ENCODE measurements at places on chromosomes 12 and 14.
A peak's percentile ranks its signal among the peaks of the same experiment; 100 is the strongest.

DNA sequence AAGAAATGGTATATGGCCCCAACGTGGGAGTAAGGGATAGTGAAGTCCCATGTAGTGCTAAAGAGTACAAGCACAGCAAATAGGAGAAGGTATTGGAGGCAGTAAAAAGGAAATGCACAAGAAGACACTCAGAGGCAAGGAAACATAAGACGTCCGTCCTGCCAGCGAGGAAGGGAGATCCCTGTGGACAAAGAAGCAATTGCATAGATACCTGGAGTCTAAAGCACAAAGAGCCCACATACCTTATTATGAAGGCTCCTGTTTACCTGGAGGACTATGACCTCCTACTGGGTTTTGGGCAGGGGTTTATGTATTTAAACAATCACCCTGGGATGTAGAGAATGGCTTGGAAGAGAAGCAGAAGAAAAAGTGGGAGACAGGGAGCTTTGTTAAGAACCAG, 341.2 kb upstream of the DCN start:
- DNase-seq, result no peak

DNA sequence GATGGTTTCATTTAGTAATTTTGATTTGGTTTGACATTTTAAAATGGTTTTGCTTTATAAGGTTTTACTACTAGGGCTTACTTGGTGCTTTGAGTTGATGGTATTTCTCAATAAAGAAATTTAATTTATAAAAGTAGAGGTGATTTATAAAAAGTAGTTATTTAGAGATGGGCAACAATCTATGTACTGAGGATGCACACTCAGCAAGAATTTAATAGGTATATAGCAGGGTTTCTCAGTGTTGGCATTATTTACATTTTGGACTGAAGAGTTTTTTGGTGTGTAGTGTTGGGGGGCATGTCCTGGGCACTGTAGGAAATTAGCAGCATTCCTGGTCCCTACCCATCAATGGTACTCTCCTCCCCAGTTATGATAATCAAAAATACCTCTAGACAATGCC, 47.7 kb downstream of the PPHLN1 start:
- no peak for DNase-seq

DNA sequence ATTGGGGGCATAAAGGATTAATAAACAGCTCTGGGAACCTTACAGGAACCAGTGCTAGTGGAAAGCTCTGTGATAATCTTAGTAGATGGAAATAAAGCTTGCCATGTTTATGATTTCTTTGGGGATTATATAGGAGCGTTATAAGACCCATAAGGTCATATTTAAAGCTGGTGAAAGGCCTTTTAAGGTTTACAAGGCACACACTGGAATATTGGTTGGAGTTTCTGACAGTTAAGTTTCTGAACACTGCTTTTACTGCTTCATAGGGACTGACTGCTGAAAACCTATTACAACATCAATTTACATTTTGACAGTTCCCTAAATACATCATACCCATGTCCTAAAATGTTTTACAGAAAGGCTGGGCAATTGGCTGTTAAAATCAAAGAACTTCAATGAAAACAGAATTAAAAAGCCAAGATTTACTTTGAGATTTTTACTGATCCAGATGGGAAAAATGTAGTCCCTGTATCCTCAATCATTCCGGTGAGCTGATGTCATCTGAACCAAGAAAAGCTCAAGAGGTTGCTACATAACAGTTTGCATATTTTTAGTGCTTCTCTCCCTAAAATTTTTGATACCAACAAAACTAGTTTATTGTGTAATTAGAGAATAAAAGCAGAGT, 153.7 kb upstream of the IGF1 start:
- no peak for DNase-seq

DNA sequence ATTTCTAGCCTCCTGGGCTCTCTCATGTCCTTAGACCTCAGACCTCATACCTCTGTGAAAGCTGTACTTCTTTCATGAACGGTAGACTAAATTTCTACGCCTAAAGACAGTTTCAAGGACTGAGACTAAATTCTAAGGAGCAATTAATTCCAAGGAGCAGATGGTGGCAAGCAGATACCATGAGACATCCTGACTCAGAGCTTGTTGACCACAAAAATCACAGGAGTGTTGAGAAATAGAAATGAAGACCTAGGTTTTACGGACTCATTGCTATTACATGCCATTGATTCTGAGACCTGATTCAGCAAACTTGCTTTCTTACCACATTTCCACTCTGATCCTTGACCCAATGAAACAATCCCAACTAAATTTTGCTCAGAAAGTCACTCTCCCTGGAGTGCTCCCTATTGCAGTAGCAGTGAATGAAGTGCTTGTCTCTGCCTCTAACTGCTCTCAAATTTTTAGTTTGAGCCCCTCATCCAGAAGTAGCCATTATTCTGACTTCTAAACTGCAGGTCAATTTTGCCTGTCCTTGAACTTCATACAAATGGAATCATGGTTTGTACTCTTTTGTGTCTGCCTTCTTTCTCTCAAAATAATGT, 52.0 kb downstream of the PEX5 start:
- no peak for DNase-seq

GRCh38 chr12:77772676-77773298, 57.9 kb upstream of the NAV3 start:
- no peak for DNase-seq

DNA sequence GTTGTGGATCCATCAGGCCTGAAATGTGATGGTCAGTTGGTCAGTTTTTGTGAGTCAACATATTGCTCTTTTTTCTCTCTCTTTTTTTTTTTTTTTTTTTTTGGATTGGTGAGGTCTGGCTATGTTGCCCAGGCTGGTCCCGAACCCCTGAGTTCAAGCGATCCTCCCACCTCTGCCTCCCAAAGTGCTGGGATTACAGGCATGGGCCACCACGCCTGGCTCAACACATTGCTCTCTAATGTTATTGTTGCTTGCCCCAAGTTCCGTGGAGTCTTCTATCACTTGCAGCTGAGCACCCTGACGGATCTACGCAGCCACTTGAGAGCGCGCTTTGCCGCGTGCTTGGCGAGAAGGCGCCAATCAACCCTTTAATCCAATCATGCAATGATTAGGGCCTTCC, 69.5 kb upstream of the DIO3 start:
- DNase-seq, result no peak

DNA sequence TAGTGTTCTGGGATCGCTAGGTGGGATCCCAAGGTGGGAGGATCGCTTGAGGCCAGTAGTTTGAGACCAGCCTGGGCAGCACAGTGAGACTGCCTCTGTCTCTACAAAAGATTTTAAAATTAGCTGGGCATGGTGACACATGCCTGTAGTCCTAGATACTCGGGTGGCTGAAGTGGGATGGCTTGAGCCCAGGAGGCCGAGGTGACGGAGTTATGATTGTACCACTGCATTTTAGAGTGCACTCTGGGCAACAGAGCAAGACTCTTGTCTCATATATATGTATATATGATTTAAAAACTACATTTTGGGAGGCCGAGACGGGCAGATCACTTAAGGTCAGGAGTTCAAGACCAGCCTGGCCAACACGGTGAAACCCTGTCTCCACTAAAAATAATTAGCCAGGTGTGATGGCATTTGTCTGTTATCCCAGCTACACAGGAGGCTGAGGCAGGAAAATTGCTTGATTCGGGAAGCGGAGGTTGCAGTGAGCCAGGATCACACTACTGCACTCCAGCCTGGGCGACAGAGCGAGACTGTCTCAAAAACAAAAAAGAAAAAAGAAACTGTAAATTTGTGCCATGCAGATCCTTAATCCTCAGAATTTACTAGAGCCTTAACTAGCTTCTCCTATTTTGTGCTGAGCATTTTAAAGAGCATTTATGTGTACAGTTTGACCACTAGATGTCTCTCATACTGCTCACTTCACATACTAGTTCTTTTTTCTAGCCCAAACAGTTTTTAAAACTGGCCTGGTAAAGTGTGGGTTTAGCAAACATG, 114.8 kb downstream of the MON2 start:
- peak; percentile 75 for DNase-seq

DNA sequence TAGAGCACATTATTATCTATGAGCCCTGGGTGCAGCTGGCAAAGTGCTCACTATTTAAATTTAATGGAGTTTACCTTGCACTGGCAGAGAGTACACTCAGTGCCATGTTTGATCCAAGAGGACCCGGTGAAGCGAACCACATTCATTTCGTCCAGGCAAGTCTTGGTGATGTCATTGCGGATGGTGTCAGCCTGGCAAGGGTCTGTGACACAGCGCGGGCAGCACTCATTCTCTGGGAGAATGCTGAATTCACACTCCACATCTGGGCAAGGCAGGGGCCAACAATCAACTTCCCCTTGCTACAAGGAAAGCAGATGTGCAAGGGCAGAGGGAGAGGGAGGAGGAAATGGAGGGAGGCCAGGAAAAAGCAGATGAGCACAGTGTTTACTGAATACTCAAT, 356.2 kb downstream of the NELL2 start:
- DNase-seq, result no peak

DNA sequence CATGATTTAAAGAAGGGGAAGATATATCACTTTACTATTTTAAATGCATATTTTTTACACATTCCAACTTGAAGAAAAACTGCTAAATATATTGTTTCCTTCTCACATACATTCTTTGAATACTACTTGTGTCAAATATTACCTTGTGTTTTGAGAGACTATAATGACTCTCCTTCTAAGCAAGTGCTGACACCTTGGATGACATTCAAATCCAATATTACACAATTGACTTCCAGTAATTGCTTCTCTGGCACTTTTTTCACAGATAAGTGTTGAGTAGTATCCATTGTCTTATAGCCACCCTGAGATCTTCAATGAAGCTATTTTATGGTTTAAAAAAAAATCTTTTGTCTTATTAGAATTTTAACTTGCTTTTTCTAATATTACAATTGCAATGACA, 61.2 kb upstream of the ST8SIA1 start:
- no peak for DNase-seq

DNA sequence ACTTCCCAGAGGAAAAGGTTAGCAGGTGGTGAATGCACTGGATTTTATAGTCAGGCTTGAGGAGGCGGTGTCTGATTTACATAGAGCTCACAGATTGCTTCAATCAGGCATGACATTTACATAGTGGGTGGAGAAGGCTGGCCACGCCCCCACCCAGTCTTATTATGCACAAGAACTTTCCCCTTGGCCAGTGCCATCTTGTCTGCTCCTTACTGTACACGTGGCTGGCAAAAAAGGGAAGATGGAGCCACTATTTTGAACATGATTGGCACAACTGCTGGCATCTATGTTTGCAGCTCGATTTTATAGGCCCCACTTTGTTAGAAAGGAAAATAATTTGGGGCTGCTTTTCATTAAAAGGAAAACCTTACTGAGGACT, 10.9 kb upstream of the LGMN start:
- no peak for DNase-seq

DNA sequence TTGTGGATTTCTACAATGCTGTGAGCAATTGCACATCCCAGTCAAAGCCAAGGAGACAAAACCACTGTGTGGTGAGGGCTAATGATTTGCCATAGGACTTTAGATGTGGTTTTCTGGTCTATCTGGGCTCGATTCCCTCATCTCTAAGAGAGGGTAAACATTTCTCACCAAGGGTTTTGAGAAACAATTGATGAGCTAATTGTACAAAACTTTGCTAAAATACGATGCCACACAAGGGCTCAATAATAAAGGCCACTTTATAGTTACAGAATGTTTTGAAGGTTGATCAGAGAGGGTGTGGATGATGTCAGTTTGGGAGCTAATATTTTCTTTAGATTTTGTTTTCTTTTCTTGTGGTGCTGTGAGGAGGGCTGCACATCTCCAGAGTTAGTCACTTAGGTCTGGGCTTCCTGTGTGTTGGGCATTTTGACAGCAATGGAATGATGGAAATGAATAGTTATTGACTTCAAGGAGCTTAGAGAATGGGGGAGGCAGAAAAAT, 60.8 kb upstream of the SLC38A4 start:
- DNase-seq, result no peak

GRCh38 chr14:92607702-92608429, 94.3 kb downstream of the RIN3 start:
- DNase-seq, result peak; percentile 88

GRCh38 chr12:40312196-40312595, 87.4 kb downstream of the LRRK2 start:
- no peak for DNase-seq
